Activated naive CD8-positive, alpha-beta T cell treated with anti-CD3 and anti-CD28 coated beads for 36 hours (primary cell): ENCODE measurements at places on chromosomes 2 and 18.

- H3K4me3 ChIP-seq, result no peak overlapping the region
- peaks cover 3% of the 10 kb centered on the region for H3K36me3 ChIP-seq
- DNase-seq, result no peak
- no peaks in the 10 kb centered on the region for H3K4me1 ChIP-seq
- no peak overlapping the region for H3K27ac ChIP-seq
- H3K27me3 ChIP-seq, result no peaks in the 10 kb centered on the region
Observed at GRCh38 chr2:11417946-11418585, 47.9 kb downstream of the E2F6 start.

GRCh38 chr2:10065773-10066055, 14.5 kb downstream of the CYS1 start:
- no peaks in the 10 kb centered on the region for H3K27me3 ChIP-seq
- no peaks in the 10 kb centered on the region for H3K4me1 ChIP-seq
- no peak overlapping the region for H3K27ac ChIP-seq
- H3K36me3 ChIP-seq, result no peaks in the 10 kb centered on the region

GRCh38 chr2:219496825-219497494, 1.7 kb upstream of the GMPPA start:
- H3K27ac ChIP-seq, result no peak overlapping the region
- peak overlapping the region; percentile 94 for H3K4me3 ChIP-seq
- H3K4me1 ChIP-seq, result peaks cover 31% of the 10 kb centered on the region
- no peak for DNase-seq

DNA sequence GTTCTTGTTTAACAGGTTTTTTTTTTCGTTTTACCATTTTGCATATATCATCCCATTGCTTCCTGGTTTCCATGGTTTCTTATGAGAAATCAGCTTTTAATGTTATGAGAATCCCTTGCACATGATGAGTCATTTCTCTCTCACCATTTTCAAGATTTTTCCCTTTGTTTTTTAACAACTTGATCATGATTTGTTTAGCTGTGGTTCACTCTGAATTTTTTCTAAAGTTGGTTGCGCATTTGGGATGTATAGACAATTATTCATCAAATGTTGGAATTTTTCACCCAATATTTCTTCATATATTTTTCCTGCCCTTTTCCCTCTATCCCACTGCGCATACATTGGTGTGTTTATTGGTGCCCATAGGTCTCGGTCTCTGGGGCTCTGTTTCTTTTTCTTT, 42.4 kb upstream of the BIN1 start:
- H3K4me3 ChIP-seq, result no peak overlapping the region
- H3K36me3 ChIP-seq, result no peaks in the 10 kb centered on the region
- H3K27ac ChIP-seq, result no peak overlapping the region
- no peaks in the 10 kb centered on the region for H3K27me3 ChIP-seq
- no peak for DNase-seq

DNA sequence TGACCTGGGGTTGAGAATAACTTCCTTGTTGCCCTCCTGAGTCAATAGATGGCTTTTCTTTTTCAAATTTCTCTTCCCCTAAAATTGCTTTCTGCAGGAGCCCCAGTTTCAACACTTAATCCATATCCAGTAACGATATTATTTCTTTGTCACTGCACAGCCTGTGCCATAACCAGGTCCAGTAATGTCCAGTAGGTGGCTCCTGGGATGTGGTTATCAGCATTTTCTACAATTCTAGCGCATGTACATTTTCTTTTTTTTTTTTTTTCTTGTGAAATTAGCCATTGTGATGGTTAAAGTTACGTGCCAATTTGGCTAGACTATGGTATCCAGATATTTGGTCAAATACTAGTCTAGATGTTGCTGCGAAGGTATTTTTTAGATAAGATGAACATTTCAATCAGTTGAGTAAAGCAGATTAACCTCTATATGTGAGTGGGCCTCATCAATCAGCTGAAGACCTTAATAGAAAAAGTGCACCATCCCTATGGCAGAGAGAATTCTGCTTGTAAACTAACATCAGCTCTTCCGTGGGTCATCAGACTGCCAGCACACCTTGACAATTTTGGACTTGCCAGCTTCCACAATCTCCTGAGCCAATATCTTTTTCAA, 72.9 kb upstream of the SCG2 start:
- H3K4me1 ChIP-seq, result no peaks in the 10 kb centered on the region
- no peaks in the 10 kb centered on the region for H3K36me3 ChIP-seq
- peaks cover 11% of the 10 kb centered on the region for H3K27me3 ChIP-seq
- H3K27ac ChIP-seq, result no peak overlapping the region
- H3K4me3 ChIP-seq, result no peak overlapping the region

DNA sequence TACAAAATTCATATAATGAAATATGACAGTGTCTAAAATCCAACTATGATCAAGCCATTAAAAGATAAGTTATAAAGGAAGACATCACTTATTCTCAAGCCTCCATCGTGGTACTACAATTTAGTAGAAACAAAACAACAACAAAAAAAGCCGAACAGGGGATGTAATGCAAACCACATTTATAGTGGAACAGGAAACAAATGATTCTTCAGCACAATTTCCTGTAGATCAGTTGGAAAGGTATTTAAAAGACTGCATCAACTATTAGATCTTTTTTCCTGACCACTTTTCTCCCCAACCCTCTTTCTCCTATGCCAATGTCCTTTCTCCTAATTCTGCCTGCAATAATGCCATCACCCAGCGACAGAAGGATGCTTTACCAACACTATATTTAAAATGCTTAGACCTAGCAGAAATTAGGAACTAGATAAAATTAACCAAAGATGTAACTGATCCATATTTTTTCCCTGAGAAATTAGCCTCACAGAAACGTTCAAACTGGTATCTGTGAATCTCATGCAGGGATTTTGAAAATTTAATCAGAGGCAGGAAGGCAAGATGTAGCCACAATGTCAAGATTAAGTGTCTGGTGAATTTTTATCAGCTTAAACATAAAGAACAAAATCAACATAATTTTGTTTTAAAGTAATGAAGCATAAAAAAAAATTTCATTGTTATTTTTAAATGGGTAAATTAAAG, 271.4 kb downstream of the TCF4 start:
- H3K4me3 ChIP-seq, result no peak overlapping the region
- peaks cover 39% of the 10 kb centered on the region for H3K27me3 ChIP-seq
- DNase-seq, result no peak
- no peaks in the 10 kb centered on the region for H3K36me3 ChIP-seq
- no peak overlapping the region for H3K27ac ChIP-seq

DNA sequence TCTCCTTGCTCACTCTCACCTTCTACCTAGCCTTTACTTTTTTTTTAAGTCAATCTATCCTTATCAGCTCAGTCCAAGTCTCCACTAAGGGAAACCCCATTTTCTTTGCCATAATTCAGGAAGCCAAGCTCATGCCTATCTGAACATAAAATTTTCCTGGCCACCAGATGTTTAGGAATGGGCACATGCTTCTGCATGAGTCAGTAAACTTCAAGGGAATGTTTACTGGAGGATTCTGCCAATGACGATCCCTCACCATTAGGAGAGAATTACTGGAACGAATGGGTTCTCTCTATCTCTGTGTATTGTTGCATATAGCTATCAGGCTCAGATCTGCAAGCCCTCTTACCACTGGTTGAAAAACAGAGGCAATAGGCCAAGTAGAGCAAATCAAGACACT, 731.7 kb upstream of the ZNF804A start:
- no peaks in the 10 kb centered on the region for H3K36me3 ChIP-seq
- H3K4me1 ChIP-seq, result no peaks in the 10 kb centered on the region
- no peak overlapping the region for H3K4me3 ChIP-seq
- no peak for DNase-seq
- no peak overlapping the region for H3K27ac ChIP-seq

DNA sequence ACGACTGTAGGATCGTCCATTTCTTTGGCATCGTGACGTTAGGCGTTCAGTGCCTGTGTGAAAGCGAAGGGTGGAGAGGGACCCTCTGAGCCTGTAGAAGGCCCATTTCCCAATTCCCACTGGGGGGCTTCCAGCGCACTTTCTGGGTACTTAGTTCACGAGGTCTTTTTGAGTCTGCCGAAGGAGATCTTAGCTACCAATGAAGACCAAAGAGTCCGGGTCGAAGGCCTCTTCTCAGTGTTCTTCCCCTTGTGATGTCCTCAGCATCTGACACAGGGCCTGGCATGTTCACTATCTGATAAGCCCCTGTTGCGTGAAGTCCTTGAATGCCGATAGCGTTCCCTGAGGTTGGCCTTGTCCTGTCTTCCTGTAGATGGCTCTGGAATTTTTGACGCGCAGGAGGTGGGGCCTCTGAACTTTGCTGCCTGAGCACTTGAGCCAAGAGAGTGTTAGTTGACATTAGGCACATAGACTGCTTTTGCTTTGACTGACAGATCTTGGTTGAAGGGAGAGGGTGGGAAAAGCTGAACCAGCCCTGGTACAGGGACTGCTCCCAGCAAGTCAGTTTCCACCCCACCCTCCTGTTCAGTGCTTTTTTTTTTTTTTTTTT, 52.8 kb downstream of the LDLRAD4 start:
- H3K36me3 ChIP-seq, result peaks cover 9% of the 10 kb centered on the region
- H3K27me3 ChIP-seq, result no peaks in the 10 kb centered on the region
- no peak overlapping the region for H3K4me3 ChIP-seq

DNA sequence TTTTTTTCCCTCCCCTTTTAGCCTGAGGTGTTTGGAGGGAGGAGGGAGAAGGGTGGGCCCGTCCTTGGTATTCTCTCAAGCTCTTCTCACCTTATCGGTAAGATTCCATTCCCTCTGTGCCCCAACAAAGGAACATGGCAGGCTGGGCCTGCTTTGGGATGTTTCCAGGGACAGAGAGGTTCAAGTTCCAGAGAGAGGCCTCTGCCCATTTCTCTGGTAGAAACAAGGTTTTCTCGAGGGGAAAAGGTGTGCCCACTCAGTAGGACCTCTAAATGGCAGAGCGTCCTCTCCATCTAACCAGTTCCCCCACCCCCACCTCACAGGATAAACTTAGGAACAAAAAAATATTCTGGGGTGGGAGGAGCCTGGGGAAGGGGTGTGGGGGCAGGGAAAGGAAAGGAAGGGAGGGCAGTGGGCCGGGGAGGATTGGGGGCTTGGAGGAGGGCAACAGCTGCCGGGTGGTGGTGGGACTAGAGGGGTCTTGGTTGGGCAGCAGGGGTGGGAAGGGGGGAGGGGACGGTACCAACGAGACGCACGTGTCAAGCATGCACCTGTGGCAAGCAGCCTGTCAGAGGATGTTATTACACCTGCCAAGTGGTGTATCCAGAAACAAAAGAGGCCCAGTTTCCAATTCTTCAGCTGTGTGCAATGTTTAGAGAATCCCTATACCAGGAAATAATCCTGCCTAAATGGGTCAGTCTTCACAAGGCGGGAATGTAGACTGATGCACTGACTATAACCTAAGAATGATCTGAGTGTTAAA, 2.1 kb downstream of the PCBP1 start:
- H3K4me3 ChIP-seq, result peak overlapping the region; percentile 98
- H3K27me3 ChIP-seq, result peaks cover 4% of the 10 kb centered on the region
- no peak for DNase-seq

- H3K27me3 ChIP-seq, result peaks cover 6% of the 10 kb centered on the region
- H3K4me3 ChIP-seq, result no peak overlapping the region
- DNase-seq, result peak; percentile 26
- H3K27ac ChIP-seq, result no peak overlapping the region
- no peaks in the 10 kb centered on the region for H3K36me3 ChIP-seq
- no peaks in the 10 kb centered on the region for H3K4me1 ChIP-seq
Observed at GRCh38 chr2:191811807-191812602, 34.9 kb downstream of the CAVIN2 start.

GRCh38 chr2:231531883-231532755, 1.9 kb upstream of the NMUR1 start:
- DNase-seq, result no peak
- H3K4me1 ChIP-seq, result peaks cover 2% of the 10 kb centered on the region
- H3K27me3 ChIP-seq, result peaks cover 22% of the 10 kb centered on the region
- no peak overlapping the region for H3K4me3 ChIP-seq
- no peaks in the 10 kb centered on the region for H3K36me3 ChIP-seq

DNA sequence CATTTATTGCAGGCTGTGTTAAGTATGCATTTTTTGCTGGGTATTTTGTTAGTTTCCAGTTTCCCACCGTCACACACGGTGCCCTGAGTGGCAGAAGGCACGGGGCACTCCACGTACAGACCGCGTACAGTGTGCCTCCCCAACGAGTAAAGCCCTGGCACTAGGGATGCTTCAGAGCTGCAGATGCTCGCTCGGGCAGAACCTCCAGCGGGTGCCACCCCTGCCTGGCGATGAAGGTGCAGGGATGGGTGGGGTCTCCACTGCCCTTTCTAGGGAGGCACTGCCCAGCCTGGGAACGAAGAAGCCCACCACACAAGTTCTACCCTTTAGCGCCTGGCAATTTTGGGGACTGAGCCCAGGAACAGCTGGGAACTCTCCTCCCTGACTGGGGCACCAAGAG, 4.1 kb downstream of the GREB1 start:
- DNase-seq, result no peak
- H3K4me1 ChIP-seq, result no peaks in the 10 kb centered on the region
- H3K36me3 ChIP-seq, result no peaks in the 10 kb centered on the region
- H3K27ac ChIP-seq, result no peak overlapping the region

DNA sequence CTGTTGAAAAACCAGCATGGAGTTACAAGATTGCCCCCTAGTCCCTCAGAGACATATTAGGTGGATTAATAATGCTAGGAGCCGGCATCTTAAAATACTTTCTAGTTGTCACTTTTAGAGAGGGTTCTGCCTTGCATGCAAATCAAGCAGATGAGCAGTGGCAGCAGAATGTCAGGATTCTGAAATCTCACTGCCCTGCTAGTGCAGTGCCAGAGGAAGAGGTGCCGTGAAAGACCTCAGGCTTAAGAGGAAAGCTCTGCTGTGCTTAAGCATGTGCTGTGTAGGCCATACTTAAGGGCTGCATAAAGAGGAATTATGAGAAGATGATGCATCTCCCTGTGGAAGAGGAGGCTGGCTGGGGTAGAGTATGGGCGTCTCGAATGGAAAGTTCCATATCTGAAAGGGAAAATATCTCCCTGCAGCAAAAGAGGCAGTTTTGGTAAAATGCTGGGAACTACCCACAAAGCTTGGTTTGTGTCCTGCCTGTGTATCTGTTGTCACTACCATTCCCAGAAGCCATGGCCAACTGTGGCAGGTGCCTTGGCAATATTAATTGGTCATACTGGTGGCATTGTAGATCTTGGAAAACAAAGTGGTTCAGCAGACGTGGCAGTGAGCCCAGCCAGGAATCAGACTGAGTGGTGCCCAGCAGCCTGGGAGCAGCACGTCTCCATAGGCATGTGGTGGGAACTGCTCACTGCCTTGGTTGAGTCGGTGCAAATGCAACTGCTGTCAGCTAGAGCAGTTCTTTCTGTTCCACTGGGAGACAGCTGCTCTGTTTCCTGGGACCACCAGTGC, 131.9 kb downstream of the EVA1A start:
- H3K36me3 ChIP-seq, result no peaks in the 10 kb centered on the region
- no peak overlapping the region for H3K4me3 ChIP-seq
- H3K4me1 ChIP-seq, result no peaks in the 10 kb centered on the region
- no peak overlapping the region for H3K27ac ChIP-seq
- peaks cover 23% of the 10 kb centered on the region for H3K27me3 ChIP-seq

GRCh38 chr2:233593201-233593600, 24.2 kb upstream of the UGT1A8 start:
- H3K4me1 ChIP-seq, result no peaks in the 10 kb centered on the region
- DNase-seq, result no peak
- no peak overlapping the region for H3K27ac ChIP-seq
- no peak overlapping the region for H3K4me3 ChIP-seq
- H3K36me3 ChIP-seq, result no peaks in the 10 kb centered on the region
